ENCODE measurements at places on chromosomes 3 and 15. TPM values are rescaled to one million over a fixed set of nuclear protein-coding genes. Genes with fewer than 3 reads are reported as not detected.

DNASE1L3 gene
- total RNA-seq = 4.5 TPM

MYLK gene
- 11.1 TPM for total RNA-seq

DNA sequence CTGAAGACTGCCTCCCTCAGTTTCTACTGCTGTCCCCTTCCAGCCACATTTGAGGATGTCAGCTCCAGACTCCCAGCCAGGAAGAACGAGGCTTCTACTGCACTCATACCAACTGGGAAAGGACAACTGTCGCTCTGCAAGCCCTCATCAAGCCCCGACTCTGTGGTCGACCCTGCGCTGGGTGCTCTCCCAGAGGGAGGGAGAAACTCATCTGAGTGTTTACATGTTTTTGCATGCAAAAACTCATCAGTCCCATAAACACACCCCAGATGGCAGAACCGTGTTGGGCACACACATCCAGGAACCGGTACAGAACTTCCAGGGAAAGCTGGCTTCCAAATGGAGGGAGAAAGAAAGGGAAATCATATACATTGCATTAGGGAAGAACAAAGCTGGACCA lies 43.5 kb downstream of the ADAMTS17 start:
- no peak for DNase-seq

GRCh38 chr3:156303001-156303707 lies 182.8 kb downstream of the KCNAB1 start:
- no peak for DNase-seq

- no peak for DNase-seq
Observed at GRCh38 chr15:79610021-79610420, 177.9 kb downstream of the MINAR1 start.

- DNase-seq = no peak
Observed at GRCh38 chr3:96657710-96658109, 156.7 kb upstream of the EPHA6 start.

GRCh38 chr3:45499529-45499928 lies 95.0 kb upstream of the LIMD1 start:
- DNase-seq = no peak
